ENCODE measurements at places on chromosomes 13 and 19.
A peak's percentile ranks its signal among the peaks of the same experiment; 100 is the strongest.

DNA sequence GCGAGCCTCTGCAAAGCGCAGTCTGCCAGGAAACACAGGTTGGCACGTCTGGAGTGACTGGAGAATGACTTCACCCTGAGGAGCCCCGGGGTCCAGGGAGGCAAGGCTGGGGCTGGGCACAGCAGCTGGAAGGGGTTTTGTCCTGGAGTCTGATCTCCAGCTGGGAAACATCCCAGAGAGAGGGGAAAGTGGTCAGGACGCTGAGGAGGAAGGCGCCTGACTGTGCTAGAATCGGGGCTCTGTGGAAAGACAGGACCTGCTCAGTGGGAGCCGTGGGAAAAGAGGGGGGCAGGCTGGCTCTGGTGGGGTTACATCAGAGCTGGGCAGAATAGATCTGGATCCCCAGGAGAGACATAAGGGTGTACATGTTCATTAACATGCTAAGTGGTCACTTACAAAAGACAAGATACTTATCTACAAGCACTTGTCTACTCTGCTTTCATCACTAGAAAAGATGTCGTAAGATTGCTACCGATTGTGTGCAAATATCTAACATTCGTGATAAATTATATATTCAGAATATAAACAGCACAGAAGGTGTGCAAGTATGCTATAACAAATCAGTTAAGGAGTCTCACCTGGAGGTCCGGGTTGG, 106.6 kb downstream of the COL4A1 start:
- no peak for DNase-seq

GRCh38 chr13:18944501-18945068, 237.0 kb downstream of the TUBA3C start:
- DNase-seq = no peak

DNA sequence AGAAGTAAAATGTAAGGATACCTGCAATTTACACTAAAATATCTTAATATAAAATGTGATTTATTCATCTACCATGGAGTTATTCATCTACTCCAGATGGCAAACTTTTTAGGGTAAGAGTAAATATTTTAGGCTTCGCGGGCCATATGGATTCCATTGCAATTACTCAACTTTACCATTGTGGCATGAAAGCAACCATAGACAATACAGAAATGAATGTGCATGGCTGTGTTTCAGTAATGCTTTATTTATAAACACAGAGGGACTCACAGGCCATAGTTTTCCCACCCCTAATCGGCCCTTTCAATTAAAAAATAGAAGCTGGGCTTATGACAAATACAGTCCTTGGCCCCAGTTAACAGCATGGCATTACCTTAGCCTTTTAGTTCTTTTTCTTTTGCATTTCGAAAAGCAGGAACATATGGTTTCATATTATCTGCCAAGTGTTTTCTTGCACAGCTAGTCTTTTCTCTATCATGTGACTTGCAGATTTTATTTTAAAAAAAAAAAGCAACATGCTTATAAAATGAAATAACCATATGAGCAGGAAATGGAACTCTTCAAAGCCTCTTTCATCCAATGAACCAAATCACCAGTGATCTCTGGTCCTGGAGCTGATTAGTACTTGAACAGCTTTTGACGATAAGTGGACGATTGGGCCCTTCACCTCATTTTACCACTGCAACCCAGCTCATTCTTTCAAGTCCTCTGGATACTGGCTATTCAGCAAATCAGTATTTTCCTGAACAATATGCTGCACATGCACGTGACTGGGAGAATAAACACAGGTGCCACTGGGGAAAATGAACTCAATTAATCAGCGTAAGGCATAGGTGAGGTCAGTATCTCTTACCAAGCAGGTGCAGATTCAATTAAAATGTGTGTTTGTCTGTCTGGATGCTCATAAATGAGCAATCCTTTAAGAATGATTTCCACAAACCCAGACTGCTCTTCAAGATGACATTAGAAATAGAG, 63.9 kb downstream of the LHFPL6 start:
- DNase-seq = peak; percentile 68

GRCh38 chr19:46016426-46017094, 6.3 kb downstream of the PGLYRP1 start:
- DNase-seq = peak; percentile 68

DNA sequence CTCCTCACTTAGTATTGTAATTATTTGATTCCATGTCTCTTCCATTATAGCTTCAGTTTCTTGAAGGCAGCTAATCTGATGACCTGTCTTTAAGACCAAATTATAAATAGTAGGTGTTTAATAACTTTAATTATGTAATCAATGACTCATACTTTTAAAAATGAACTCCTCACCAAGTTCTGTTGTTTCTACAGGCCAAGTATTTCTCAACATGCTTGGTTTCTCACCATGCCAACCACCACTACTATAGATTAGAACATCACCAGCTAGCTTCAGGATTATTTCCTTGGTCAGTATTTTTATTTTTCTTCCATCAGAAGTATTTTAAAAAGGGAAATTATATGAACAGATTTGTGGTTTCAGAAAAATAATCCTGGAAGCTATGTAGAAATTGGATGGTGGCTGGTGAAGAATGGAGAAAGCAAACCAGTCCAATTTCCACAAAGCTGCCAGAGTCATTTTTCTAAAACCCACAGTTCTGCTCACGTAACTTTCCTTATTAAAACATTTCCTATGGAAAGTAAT, 237.7 kb upstream of the DACH1 start:
- peak; percentile 38 for DNase-seq

- peak; percentile 12 for DNase-seq
Observed at GRCh38 chr13:36382030-36382429, 35.8 kb upstream of the SPART start.

DNA sequence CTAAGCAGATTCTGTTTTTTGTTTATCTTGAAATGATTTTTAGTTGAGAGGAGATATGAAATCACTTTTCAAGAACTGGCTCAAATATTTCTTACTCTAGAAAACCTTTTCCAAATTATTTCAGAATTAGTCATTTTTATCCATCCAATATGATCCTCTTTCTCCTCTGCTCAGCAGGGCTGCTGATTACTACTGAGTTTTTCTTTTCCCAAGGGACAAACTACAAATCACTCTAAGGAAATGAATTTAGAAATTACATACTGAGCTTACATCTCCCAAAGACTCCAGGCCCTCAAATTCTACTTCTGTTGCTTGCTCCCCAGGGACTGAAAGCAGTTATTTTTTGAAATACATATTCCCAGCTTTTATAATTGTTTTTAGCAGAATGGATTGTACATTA, 87.4 kb upstream of the UFM1 start:
- peak; percentile 89 for DNase-seq

GRCh38 chr19:13681509-13681908, 82.8 kb upstream of the MRI1 start:
- DNase-seq = peak; percentile 74

DNA sequence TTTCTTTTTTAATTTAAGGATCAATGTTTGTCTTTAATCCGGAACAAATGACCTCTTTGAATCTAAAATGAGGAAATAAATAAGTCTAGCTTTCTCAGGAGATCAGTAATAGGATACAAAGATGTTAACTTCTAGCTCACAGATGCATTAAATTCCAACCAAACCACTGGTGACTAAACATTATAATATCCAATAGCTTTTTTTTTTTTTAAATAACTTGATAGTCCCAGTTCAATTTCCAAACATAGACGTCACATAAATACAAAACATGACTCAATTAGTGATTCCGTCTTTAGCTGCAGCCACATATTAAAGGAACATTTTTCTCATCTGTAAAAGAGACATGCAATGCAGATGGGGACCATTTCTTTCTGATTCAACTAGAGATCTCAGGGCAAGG, 390.5 kb upstream of the PCDH9 start:
- DNase-seq = peak; percentile 78

- DNase-seq = peak; percentile 38
Observed at GRCh38 chr13:114017028-114017630, 43.3 kb upstream of the C13orf46 start.

GRCh38 chr19:47331931-47332547, at the start of gene C5AR2:
C5AR2 (plus strand) TSS chr19:47332175; CDS start chr19:47340800, 8,625 bp downstream.
- no peak for DNase-seq

DNA sequence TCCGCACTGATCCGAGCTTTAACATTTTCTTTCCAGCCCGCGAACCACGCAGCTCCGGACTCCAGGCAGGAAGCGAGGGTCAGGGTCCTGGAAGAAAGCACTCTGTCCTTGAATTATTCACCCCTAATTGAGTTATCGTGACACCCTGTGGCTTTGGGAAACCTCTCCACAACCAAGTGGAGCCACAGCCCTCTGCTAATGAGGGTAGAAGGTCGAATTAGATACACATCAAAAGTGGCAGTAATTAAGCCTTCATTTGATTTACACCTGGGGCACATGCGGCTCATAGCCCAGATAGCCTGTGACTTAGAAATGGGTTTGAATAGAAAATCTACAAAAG, 15.9 kb upstream of the RNF17 start:
- DNase-seq = no peak

DNA sequence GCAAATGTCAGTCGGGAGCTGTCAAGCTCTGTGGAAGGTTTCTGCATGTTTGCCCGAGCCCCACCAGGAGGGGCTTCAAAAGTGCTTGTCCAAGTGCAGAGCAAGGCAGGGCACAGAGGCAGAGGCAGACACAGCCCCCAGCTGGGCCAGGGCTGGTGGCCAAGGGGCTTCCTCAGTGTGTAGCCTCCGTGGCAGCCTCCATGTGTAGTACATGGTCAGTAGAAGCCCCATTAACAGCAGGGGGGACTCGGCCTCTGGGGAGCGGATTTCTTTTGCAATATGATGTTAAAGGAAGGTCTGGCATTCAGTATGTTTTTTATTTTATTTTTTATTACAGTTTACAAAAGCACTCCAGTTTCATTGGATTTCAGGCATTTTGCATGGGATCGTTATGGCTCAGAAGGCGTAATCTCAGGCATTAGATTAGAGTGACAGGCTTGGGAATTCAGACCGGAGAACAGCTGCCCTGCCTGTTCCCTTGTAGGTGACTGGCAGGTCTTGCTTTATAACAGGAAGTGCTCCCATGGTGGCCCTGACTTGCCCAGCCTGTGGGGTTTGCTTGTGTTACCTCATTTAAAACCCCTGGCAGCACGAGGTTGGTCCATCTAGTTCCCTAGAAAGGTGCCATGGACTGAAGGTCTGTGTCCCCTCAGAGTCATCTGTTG, 129.2 kb downstream of the KDM4B start:
- no peak for DNase-seq

GRCh38 chr13:20106742-20107141, 54.1 kb downstream of the GJA3 start:
- no peak for DNase-seq

DNA sequence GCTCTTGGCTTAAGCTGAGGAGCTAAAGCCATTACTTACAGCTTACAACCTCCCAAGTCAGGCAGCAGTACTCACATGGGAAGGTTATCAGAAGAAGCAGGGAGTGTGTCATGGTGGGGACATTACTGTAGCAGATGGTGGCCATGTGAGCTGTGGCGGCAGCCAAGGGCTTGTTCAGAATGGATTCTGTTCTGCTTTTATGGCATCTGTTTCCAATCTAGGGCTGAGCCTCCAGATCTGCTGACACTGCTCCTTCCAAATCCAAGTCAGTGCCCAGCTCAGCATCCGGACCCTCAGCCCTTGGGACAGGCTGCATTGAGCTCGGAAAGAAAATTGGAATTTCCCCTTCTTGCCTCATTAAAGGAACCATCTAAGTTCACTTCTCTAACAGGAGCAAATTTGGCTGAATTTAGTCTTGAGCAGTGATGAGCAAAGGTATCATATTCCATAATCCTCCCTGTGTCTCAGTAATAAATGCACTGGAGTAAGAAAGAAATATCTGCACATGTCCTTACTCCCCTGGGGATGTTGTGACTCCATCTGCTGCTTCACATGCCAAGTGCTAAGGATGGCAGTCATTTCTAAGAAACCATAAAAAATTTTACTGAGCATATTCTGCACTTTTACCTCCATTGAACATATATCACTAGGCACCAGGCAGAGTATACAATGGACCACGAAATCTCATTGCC, 73.9 kb downstream of the KCTD12 start:
- DNase-seq = peak; percentile 59

DNA sequence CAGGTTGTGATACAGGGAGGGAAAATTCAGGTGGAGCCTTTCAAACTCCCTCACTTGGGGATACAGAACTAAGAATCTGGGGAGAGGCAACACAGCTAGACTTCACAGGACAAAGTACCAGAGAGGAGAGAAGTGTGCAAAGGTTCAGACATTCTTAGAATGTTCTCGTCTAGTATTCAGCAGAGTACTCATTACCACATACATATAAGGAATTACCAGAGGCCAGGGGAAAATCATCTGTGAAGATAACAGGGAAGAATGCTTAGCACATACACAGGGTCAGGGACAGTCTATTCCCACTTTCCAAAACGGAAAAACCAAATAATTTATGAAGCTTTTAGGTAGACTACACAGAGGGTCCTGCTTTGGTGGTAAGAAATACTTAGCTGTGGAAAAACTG, 58.1 kb downstream of the TRPC4 start:
- peak; percentile 41 for DNase-seq

DNA sequence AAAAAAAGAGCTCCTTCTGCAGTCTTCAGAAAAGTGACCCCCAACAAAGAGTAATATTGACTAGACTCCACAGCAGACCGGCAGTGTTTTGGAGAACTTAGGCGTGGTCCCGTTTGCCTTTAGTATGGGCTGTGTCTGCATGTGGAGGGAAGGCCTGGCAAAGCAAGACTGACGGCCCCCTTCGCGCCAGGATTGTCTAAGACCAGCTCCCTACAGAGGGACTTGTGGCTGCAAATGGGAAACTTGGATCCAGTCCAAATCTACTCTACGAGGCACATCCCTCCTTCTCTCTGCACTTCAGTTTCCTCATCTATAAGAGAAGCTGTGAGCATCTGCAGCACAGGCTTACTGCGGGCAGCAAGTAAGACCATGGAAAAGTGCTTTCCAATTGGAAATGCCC, 350.0 kb downstream of the ZNF536 start:
- DNase-seq = no peak

DNA sequence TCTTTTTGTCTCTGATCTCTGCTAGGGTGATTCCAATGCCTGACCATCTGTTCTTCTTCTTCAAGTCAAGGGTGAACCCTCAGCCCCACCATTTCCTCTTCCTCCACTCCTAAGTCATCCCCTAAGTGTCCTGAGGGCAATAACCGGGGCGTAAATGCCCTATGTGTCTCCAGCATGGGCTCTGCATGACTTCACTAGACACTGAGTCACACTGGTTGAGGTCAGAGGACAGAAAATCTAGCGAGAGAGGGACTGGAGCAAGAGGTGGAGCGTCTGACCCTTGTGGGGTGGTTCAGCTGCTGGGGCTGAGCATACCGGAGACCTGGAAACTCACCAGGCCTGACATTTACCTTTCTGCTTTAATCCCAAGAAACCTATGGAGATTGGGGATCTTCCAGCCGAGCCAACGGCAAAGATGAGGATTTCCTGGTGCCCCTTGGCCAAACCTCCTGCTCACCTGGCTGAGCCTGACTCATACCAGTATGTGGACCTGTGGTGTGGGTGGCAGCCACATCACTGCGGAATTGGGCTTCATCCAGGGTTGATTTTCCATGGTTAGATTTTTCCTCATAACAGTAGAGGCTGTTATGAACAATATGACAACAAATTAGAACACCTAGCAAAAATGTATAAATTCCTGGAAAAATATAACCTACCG, 26.9 kb downstream of the SCGB2B2 start:
- DNase-seq = no peak

- DNase-seq = no peak
Observed at GRCh38 chr13:46607768-46608564, 55.0 kb downstream of the LRCH1 start.

GRCh38 chr19:9828551-9829063, 889 bp downstream of the UBL5 start:
- no peak for DNase-seq

GRCh38 chr13:60755380-60756163, 358.6 kb downstream of the TDRD3 start:
- no peak for DNase-seq

GRCh38 chr19:33296488-33296971, 5.8 kb downstream of the CEBPA start:
- DNase-seq = peak; percentile 82
